ENCODE measurements at places on chromosomes 4 and X.

DNA sequence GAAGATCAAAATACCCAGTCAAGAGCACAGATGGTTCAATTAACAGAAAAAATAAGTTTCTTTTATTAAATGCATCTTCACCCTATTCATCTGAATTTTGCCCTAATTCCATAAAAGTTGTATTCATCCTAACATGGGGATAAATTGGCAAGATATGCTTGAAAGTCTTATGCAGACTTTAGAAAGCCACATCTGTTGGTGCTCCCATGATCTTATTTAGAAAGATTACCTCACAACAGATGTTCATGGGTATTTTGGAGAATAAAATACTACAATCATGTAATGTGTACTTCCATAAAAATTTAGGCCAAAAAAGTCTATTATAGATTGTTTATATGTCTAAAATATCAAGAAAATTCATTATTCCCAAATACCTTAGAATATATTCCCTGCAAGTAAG is 510.3 kb downstream of the TECRL start:
- DNase-seq, result no peak

DNA sequence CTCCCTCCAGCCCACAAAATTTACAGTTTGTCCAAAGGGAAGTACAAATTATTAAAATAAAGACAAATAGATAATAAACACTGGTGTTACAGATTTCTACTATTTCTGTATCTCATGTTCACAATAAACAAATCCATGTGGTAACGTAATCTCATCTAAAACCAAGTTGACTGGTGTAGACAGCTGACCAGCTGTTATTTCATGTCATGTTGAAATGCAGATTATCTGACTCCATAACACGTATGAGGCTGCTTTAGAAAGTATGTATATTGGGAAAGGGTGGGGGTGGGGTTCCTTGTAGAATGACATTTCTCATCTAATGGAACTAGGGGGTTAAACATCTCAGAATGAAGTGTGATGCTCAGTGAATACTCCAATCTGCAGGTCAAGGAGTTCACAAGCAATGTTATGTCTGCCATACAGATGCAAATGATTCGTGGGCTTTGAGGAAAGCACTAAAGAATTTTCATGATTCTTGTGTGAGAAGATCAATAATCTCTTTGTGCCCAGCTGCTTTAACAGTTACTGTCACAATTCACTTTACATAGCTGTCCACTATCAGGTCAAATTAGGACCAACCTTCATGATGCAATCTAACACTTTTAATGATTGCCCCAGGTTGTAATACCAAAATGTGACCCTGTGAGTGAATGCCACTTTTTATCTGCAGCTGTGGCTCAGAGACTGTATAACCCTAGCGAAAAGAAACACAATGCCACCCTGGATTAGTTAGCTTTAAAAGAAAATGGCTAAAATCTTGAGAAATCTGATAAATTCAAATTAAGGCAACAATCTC is 114.0 kb downstream of the ENOX2 start:
- DNase-seq, result no peak

DNA sequence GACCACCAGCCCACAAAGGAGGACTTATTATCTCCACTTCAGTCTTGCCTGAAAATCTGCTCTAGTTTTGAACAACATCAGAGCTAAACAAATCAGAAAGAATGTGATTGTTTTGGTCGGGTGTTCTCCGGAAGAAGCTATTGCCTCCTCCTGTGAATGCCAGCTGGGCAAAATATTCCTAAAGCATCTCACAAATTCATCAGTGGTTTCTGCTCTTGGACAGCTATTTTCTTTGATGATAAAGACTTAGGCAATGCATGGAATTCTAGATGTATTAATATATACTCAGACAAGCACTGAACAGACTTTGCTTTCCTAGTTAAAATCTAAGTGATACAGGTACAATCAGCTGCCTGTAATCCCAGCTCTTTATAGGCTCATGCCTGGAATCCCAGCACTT is 71.8 kb downstream of the ASMT start:
- DNase-seq, result no peak

- DNase-seq, result no peak
Observed at GRCh38 chr4:17097362-17097761, 198.9 kb upstream of the LDB2 start.

- no peak for DNase-seq
Observed at GRCh38 chr4:133555671-133556070, 406.6 kb downstream of the PCDH10 start.
